ENCODE measurements at places on chromosomes 11 and 22.
A peak's percentile ranks its signal among the peaks of the same experiment; 100 is the strongest.

DNA sequence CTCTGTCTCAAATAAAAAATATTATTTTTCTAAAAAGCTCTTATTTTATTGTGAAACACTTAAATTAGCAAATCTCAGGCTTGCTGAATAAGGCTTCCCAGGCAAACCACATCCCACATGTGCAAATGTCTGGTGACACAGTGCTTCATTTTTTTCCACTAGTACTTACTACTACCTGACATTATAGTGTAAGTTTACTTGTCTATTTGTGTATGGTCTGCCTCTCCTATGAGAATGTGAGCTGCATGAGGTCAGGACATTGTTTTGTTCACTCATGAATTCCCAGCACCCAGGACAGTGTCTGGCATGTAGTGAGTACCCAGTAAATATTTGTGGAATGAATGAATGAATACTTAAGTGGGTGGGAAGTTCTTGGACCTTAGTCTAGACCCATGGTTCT lies 103.1 kb downstream of the PTPRJ start:
- DNase-seq: no peak

GRCh38 chr11:18088966-18089365 lies 16.9 kb downstream of the SAAL1 start:
- DNase-seq: no peak

DNA sequence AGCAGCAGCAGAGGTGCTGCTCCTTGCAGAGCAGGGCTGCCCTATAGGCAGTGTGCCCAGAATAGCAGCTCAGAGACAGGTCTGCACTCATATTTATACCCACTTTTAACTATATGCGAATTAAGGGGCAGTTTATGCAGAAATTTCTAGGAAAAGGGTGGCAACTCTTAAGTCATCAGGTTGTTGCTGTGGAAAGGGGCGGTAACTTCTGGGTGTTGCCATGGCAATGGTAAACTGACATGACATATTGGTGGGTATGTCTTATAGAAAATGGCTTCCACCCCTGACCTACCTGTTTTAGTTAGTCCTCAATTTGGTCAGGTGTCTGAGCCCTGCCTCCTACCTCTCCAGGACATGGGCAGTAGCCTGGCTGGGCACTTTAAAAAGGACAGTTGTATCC lies 122.3 kb downstream of the ATXN10 start:
- DNase-seq: no peak

DNA sequence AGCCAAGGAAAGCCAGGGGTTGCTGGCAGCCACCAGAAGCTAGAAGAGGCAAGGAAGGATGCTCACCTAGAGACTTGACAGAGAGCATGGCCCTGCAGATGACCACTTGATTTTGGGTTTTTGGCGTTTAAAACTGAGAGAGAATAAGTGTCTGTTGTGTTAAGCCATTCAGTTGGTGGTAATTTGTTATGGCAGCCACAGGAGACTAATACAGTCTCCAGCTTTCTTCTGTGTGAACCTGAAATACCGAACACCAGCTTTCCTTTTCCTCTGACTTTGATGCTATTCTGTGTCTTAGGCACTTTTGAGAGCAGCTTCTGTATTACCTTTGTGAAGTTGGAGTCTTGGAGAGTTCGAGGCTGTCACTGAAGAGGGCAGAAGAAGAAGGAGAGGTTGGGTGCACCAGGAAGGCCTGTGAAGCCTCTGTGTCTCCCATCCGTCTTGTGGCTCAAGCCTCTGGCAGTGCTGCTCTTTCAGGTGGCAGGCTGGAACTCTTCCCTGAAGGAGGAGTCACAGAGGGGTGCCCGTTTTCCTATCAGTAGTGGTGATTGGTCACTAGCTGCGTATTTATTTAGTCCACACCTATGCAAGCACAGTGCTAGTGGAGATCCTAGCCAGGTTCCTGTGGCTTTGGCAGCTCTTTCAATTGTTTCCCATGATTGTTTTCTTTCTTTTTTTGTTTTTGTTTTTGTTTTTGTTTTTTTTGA lies 2.5 kb downstream of the TBC1D22A start:
- DNase-seq: no peak

- DNase-seq: no peak
These were observed 171.7 kb downstream of the DBX1 start for GRCh38 chr11:19988598-19988997.

- DNase-seq: no peak
These were observed 4.4 kb downstream of the CYB5R2 start for GRCh38 chr11:7668911-7669310.

DNA sequence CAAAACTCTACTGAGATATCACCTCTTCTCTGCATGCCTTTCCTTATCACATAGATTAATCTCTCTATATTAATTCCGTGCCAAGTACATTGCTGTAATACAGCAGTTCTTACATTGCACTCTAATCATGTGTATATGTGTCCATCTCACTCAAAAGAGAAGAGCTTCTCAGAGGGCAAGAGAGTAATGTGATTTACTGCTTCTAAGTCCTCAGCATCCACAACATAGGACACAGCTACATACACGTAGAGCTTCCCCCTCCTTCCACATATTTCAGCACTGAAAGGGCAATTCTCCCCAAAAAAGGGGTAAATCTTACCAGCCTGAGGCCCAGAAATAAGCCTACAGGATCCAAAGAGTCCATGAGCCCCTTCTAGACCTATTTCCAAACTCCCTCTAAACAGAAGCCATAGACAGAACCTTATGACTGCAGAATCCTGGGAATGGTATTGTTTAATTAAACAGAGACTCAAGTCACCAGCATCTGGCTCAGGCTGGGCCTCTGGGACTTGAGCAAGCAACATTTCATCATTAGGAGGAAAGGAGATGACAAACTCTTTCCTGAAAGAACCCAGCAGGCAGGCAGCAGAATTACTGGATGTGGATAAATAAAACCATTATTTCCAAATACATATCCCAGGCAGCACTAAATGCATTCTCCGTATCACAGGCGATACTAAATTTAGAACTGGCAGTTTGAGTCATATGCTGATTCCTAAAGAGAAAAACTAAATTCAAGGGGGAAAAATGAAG lies 87.2 kb downstream of the KCNC1 start:
- no peak for DNase-seq

DNA sequence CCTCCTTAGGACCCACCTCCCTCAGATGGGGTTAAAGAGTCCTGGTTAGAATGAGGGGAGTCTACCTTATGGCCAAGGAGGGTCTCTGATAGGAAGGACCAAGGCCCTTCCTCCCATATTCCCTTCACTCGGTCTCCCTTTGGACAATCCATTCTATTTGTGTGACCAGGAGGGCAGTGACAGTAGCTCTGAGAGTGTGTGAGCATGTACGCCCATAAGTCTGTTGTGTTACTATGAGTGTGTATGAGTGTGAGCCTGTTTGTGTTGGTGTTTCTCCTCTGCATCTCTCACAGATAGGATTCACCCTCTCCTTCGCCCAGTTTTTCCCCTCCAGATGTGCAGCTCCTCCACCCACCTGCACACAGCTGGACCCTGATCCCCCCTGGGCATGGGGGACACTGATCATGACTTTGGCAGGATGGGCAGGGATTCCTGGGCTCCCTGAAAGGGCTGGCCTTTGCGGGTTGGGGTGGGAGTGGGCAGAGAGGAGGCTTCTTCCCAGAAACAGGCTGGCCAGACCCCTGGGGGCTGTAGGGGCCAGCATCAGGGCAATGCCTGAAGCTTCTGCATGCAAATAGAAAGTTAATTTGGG lies 14.5 kb downstream of the PHLDB1 start:
- DNase-seq: no peak

GRCh38 chr11:123493349-123494063 lies 63.4 kb downstream of the GRAMD1B start:
- DNase-seq: no peak

DNA sequence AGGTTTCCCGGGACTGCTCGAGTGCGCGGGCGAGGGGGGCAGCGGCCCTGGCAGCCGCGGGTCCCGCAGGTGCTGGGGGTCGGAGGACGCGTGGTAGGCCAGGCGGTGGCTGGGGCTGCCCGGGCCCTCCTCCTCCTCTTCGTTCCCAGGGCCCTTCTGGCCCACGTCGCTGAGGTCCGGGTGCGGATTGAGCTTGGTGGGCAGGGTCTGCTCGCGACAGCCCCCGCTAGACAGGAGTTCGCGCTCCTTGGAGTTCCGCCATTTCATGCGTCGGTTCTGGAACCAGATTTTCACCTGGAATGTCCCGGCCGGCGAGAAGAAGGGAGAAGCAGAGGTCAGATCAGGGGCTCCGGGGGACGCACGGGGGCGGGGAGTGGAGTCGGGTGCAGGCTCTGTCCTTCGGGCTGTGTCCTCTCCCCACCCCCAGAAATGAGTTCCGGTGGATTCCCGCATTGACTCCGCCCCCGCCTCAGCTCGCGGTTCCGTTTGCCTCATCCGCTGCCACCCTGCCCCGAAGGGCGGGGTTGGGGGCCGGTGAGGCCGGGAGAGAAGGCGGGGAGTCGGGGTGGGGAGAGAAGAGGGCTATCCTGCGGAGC lies 3.9 kb downstream of the DBX1 start:
- no peak for DNase-seq

DNA sequence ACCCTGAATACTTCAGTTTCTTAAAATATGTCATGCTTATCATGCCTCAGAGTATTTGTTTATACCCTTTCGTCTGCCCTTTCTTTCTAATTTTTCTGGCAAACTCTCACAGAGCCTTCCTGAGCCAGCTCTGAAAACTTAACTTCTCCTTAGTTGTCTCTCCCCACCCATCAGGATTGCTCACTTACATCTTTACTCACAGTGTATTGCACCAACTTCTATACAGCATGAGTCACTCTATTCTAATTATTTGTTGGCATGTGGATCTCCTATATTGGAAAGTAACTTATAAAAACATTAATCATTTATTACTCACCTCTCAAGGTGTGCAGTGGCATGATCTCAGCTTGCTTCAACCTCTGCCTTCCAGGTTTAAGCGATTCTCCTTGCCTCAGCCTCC lies 114.9 kb downstream of the FANCF start:
- peak; percentile 13 for DNase-seq

GRCh38 chr11:91608677-91609076 lies 615.9 kb upstream of the FAT3 start:
- no peak for DNase-seq

DNA sequence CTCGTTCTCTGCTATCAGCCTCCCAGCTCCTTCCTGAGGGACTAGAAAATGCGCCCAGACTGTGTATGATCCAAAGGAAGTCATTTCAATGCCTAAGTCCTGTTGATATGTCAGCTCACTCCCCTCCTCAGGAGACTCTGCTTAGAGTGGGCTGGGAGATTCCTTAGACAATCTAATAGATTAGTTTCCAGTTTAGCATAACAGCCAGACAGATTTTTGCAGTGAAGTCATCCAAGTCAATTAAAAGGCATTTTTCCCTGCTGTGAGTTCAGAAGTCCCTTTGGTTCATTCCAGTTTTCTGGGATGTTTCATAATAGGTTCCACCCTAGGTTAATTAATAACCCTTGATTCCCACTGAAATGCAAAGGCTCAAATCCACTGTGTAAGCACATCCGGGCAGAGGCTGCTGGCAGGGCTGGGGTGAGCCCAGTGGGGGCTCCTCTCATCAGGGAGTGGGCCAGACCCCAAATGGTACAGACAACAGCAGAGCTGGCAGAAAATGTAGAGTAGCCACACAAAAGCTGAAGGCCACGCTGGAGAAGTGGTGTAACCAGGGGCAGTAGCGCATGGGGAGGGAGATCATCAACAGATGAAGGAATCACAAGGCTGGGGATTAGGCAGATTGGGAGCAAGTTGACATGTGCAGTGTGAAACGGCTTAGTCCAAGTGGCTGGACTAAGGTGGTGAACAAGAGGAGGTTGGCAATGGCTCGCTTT lies 90.6 kb downstream of the SYN3 start:
- DNase-seq: no peak

DNA sequence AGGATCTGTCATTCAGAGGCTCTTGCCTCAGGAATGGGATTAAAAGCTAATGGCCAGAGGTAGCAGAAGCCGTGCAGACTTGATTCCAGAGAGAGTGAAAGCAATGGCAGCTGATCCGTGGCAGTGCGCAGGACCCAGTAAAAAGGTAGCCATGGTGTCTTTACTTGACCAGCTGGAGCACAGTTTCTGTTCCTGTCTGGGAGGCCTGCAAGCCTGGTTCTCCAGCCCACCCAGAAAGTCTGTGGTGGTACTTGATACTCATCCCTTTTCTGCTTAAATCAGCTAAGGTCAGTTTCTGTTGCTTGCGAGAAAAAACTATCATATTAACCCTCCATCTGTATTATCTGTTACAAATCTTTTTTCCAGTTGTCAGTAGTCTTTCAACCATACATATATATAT lies 86.7 kb downstream of the RPS6KA4 start:
- no peak for DNase-seq

GRCh38 chr22:45597460-45598192 lies 74.0 kb upstream of the ATXN10 start:
- DNase-seq: no peak

DNA sequence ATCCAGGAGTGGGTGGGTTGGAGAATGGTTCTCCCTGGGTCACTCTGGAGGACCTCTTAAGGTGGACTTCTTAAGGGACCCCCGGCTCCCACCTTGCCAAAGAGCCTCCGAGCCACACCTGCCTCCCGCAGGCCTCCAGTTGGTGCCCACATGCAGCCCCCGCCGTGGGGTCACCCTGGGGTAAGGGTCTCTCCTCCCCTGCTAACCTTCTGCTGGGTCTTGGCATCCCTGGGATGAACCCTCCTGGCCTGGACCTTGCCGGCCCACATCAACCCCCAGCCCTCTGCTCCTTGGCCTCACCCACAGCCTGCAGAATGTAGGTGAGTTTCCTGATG lies 12.5 kb upstream of the MUC6 start:
- no peak for DNase-seq

GRCh38 chr11:59918987-59919589 lies 19.1 kb upstream of the OOSP1 start:
- peak; percentile 48 for DNase-seq

DNA sequence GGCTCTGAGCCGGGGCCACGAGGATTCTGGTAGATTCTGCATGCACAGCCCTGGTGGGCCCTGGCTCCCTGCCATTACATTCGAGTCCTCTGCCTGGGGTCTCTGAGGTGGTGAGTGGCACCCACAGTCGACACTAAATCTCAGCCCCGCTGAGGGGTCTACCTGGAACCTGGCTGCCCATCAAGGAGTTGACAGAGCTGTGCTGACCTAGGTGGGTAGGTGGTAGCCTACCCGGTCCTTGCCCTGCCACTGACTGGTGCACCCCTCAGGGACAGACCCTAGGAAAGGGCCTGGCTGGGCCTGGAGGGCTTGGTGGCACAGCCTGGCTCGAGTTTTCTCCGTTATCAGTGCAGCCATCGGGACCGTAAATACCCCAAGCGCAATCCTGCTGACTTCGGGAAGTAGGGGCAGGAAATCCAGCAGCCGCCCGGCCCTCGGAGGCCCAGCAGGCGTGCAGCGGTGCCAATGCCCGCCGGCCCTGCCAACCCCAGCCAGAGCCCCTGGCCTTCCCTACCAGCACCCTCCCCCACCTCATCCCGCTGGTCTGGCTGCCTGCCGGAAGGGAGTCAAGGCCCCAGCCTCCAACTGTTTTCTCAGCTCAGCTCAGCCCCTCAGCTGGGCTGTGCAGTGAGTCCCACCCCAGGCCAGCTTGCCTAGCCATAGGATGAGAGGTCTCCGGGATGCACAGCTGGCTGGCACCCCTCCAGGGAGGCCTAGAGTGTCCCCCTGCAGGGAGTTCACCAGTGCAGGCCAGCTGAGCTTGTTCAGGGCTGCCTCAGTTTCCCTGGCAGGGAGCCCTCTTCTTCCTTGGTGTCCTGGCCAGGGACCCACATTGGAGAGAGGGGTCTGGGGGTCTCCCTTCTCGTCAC lies 80.4 kb upstream of the KCNQ1OT1 start:
- DNase-seq: no peak
